Right forelimb (tissue), 1 donor: ENCODE measurements at places on chromosomes 2 and 18.
A peak's percentile ranks its signal among the peaks of the same experiment; 100 is the strongest.

DNA sequence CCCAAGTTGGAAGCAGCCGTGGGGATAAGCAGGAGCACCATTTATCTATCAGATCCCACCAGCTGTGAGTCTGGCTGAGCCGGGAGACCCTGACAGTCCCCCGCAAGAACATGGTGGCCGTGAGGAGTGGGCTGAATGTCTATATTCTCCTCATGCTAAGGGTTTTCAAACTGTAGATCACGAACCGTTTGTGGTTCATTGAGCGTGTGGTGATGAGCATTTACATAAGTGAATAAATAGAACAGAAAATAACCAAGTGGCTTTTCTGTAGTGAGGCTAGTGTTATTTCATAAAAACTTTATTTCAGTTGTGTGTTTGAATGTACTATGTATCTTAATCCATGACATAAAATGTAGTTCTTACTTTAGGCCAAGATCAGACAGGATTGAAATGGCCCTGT, 190.2 kb upstream of the APCDD1 start:
- peak; percentile 30 for DNase-seq

- no peak for DNase-seq
These were observed 39.9 kb downstream of the STK17B start for GRCh38 chr2:196131384-196131937.

DNA sequence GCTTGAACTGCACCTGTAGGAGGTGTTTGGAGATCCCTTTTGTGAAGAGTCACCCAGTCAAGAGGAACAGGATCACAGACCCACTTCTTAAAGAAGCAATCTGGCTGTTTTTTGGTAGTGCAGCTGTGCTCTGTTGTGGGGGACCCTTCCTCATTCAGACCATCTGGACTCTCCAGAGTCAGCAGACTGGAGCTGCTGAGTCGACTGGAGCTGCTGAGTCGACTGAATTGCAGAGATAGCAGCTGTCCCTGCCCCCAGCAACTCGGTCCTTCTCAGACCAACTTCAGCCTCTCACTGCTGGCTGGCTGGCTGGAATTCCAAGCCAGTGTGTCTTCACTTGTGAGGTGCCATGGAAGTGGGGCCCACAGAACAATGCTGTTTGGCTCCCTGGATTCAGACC, 56.8 kb downstream of the GTF3C3 start:
- no peak for DNase-seq

DNA sequence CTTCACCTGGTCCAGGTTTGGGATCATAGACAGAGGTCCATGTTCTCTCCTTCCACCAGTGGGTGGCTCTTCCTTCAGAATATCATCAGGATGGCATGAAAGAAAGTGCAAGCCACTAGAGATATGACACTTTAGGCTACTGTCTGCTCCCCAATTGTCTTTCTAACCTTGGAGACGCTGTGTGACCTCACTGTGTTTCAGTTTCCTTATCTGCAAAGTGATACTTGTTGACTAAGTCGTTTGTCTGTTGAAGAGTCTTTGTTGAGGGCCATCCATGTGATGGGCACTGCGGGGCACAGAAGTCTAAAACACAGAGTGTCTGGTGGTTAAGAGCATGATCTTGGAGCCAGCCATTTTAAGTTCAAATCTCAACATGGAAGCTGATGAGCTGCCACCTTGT, 259.9 kb upstream of the THSD7B start:
- no peak for DNase-seq

DNA sequence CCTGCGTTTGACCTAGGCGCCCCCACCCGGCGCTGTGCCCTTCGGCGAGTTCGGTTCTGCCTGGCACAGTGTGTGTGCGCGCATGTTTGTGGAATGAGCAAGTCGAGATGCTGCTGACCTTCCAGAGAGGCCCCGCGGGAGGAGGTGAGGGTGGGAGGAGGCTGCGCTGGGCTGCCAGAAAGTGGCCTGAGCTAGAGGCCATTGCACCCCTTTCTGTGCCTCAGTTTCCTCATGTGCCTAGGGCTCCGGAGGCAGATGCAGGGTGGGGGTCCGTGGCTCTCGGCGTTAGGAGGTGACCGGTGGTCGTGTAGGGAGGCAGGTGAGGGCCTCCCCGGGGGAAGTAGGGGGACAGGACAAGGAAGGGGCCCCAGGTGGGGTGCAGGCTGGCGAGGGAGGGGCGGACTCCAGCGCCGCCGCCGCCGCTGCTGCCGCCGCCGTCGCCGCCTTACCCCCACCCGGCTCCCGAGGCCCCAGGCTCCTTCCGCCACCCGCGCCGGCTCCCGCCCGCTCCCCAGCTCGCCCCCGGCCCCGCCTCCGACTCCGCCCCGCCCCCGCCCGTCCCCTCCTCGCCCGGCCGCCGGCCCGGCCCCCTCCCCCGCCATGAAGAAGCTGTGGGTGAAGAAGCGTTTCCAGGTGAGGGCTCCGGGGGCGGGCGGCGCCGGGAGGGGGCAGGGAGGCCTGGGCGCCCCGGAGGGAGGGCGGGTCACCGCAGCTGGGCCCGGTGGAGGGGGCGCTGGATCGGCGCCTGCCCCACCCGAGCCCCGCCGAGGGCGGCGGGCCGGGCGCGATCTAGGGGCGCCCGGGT, 7.0 kb downstream of the SPEG start:
- peak; percentile 77 for DNase-seq

GRCh38 chr18:2150566-2150965, 420.7 kb downstream of the METTL4 start:
- no peak for DNase-seq

DNA sequence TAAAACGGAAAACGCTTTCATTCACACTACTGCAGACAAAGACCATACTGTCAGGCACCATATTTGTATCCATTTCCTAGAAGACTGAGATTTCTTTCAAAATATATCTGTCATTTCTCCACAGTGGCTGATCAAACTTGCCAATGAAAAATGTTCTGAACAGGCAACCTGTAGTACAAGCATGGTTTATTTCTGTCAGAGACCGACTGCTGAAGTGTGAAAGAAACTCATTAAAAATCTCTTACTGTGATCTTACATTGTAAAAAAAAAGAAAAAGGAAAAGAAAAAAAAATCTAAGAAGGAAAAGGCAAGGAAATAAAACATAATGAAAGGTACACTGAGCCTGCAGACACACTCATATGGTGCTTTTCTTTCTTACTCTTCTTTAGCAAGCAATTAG, 184.5 kb downstream of the STK39 start:
- DNase-seq: no peak

DNA sequence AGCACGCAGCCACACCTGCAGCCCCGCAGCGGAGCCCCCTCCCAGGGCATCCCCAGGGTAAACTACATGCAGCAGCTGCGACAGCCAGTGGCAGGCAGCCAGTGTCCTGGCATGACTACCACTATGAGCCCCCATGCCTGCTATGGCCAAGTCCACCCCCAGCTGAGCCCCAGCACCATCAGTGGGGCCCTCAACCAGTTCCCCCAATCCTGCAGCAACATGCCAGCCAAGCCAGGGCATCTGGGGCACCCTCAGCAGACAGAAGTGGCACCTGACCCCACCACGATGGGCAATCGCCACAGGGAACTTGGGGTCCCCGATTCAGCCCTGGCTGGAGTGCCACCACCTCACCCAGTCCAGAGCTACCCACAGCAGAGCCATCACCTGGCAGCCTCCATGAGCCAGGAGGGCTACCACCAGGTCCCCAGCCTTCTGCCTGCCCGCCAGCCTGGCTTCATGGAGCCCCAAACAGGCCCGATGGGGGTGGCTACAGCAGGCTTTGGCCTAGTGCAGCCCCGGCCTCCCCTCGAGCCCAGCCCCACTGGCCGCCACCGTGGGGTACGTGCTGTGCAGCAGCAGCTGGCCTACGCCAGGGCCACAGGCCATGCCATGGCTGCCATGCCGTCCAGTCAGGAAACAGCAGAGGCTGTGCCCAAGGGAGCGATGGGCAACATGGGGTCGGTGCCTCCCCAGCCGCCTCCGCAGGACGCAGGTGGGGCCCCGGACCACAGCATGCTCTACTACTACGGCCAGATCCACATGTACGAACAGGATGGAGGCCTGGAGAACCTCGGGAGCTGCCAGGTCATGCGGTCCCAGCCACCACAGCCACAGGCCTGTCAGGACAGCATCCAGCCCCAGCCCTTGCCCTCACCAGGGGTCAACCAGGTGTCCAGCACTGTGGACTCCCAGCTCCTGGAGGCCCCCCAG, 254.1 kb downstream of the GLI2 start:
- DNase-seq: peak; percentile 38

- no peak for DNase-seq
These were observed 68.2 kb upstream of the NRP2 start for GRCh38 chr2:205613970-205614559.

DNA sequence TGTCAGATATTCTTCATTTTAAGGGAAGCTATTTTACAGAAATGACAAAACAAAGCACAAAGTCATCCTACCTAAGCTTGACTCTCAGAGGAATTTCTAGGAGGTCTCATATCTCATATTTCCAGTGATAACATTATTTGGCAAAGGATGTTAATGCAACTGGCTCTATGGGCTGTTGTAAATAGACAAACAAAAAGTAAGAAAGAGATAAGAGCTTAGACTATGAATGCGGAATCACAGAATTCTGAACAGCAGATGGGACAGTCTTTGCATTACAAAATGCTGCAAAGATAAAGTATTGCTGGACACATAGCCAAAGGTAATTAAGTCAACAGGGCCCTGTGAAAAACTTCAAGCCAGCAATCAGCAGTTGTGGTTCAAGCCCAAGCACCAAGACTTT, 23.9 kb downstream of the PIAS2 start:
- no peak for DNase-seq

GRCh38 chr2:135256531-135257260, 204.6 kb downstream of the RAB3GAP1 start:
- DNase-seq: no peak

- DNase-seq: no peak
These were observed 43.0 kb upstream of the CHMP1B start for GRCh38 chr18:11808001-11808855.

GRCh38 chr2:38108907-38109731, 33.2 kb upstream of the CYP1B1 start:
- DNase-seq: no peak

GRCh38 chr2:210324458-210324857, 9.5 kb upstream of the MYL1 start:
- DNase-seq: no peak

- no peak for DNase-seq
These were observed 185.8 kb upstream of the ARL4C start for GRCh38 chr2:234682492-234683228.

DNA sequence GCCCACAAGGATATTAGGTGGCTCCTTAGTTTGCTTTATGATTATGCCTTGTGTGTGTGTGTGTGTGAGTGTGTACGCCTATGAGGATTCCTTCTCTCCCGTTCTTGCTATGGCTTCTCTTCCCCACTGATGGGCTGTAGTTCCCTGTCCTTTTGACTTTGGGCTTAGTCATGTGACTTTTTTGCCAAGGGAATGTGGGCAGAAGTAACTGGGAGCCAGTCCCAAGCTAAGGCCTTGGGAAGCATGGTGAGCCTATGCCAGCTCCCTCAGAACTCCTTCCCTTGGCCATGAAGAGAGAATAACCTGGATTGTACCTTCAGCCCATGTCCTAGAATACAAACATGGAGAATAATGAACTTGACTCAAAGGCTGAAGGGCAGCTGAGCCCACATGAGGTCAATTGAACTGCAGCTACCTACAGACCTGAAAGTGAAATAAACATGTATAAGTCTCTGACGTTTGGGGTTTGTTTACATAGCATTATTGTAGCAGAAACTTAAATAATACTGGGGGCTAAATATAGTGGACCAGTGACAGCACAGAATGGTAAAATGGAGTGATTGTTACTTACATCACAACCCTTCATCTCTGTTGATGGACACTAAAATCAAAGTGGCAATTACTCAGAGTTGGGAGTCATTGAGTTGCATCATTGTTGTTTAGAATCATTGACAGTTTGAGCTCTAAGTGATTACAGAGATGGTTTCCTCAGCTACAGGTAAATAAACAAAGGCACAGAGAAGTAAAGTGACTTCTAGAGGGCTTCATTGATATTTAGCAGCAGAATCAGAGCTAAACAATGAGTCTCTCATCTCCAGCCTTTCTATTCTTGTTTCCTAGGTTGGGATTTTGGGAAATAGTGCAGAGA, 15.3 kb upstream of the IL36G start:
- DNase-seq: no peak

DNA sequence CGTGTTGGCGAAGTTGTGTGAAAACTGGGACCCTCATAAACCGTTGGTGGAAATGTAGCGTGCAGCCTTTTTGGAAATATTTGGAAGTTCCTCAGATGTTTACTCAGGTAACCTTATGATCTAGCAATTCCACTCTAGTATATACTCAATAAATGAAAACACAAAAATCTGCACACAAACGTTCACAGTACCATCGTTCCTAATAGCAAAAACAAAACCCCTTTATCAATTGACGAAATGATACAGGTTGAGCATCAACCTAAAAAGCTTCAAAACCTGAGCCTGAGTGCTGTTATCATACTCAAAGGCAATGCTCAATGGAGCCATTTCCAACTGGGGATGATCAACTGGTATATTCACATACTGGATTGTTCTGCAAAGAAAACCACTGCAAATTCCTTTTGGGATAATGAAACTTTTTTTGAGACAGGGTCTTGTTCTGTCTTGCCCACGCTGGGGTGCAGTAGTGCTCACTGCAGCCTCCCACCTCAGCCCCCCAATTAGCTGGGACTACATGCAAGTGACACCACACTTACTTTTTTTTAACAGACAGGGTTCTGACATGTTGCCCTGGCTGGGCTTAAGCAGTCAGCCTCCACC, 777 bp upstream of the C18orf32 start:
- no peak for DNase-seq

DNA sequence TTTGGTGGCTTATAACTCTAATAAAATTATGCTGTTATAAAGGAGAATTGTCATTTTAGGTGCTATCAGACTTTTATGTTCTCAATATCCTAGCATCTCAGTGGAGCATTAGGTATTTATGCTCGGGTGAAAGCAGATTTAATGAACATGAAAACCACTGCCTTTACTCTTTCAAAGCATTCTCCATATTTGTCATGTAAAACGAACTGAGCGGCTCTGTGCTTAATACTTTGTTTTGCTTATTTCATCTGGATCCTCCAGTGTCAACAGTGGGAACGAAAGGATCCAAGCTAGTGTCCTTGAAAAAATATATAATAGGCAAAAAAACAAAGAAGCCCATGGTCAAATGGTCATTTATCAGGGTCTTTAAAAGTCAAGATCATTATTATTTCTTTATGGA, 53.5 kb downstream of the THSD7B start:
- DNase-seq: no peak

- DNase-seq: no peak
These were observed 110.6 kb downstream of the PLEKHM3 start for GRCh38 chr2:207914716-207915115.

DNA sequence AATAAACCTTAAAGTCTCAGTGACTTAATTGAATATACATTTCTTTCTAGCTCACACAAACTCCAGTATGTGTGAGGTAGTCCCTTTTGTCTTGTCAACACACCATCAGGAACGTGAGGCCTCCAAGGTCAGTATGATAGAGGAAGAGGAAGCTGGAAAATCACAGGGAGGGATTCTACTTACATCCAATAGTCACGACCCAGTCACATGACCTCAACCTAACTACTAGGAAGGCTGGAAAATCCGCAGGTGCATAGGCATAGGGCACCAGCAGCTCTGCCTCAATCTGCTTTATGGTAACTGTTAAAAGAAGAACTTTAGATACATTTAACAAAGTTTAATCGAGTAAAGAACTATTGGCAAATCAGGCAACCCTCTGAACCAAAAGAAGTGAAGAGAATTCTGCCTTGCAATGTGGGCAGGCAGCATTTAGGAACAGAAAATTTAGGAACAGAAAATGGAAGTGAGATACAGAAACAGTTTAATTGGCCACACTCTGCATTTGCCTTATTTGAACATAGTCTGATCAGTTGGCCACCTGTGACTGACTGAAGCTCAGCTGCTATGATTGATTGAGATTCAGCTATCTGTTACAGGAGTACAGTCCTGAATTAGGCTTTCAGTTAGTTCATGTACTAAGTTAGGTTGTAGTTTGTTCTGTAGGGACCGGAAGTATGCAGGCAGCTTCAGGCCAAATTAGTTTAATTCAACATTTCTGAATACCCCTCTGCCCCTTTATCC, 165.0 kb upstream of the PARD3B start:
- DNase-seq: no peak
